Activated CD4-positive, alpha-beta memory T cell treated with anti-CD3 and anti-CD28 coated beads for 36 hours (primary cell): ENCODE measurements at places on chromosomes 6 and 20. TPM values are rescaled to one million over a fixed set of nuclear protein-coding genes. Genes with fewer than 3 reads are reported as not detected.

The MCHR2 gene
- total RNA-seq = not detected

The RARS2 gene
- total RNA-seq = 20.0 TPM

GRCh38 chr6:149414821-149415220, 14.8 kb downstream of the SUMO4 start:
- H3K4me1 ChIP-seq = peaks cover 19% of the 10 kb centered on the region
- H3K27me3 ChIP-seq = no peaks in the 10 kb centered on the region
- H3K36me3 ChIP-seq = peaks cover 32% of the 10 kb centered on the region
- H3K4me3 ChIP-seq = no peak overlapping the region
- no peak overlapping the region for H3K27ac ChIP-seq
- DNase-seq = no peak

DNA sequence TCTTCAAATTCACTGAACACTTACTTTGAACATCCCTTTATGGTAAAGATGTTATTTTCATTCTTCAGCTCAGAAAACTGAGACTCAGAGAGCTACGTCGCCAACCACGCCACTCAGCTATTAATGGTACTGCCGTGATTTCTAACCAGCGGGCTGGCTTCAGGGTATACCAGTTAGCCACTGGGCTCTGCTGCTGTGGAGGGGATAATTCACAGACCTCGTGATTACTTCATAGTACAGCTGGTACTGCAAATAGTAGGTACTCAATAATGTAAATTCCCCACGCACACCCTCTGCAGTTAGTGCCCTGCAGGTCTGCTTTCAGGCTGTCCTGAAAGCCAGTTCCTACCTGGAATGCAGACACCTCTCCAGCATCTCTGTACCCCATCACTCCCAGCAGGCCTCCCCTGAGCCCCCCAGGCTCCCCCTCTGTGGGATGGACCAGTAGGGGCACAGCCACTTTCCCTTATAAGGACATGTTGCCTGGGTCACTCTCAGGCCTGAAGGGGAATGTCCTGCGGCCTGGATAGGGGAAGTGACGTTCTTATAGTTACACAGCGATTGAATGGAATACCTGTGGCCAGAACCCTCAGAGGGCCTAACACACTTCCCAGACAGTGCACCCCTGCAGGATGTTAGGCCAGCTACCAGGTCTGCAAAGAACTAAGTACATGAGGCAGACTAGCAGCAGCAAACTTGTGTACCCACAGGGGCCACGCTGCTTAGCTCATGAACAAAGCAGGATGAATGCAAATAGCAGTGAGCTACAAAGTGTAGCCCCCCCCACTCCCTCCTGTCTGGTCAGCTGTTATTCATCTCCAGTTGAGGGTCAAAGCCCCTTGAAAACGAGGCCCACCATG, 1.3 kb upstream of the OCSTAMP start:
- no peak overlapping the region for H3K27ac ChIP-seq
- H3K4me1 ChIP-seq = peaks cover 28% of the 10 kb centered on the region
- H3K4me3 ChIP-seq = no peak overlapping the region
- H3K27me3 ChIP-seq = peaks cover 1% of the 10 kb centered on the region
- no peaks in the 10 kb centered on the region for H3K36me3 ChIP-seq
- no peak for DNase-seq

GRCh38 chr6:53634184-53634631, 31.3 kb downstream of the KLHL31 start:
- no peaks in the 10 kb centered on the region for H3K36me3 ChIP-seq
- H3K27ac ChIP-seq = no peak overlapping the region
- no peak overlapping the region for H3K4me3 ChIP-seq
- peaks cover 6% of the 10 kb centered on the region for H3K4me1 ChIP-seq

GRCh38 chr6:139037490-139037889, 8.9 kb downstream of the ABRACL start:
- no peak for DNase-seq
- H3K4me3 ChIP-seq = no peak overlapping the region
- peak overlapping the region; percentile 43 for H3K27ac ChIP-seq
- no peaks in the 10 kb centered on the region for H3K27me3 ChIP-seq

- H3K27ac ChIP-seq = no peak overlapping the region
- H3K36me3 ChIP-seq = no peaks in the 10 kb centered on the region
- peaks cover 1% of the 10 kb centered on the region for H3K27me3 ChIP-seq
- DNase-seq = no peak
These were observed 70.6 kb upstream of the DST start for GRCh38 chr6:56713254-56713672.

- H3K36me3 ChIP-seq = no peaks in the 10 kb centered on the region
- no peak overlapping the region for H3K27ac ChIP-seq
- peaks cover 26% of the 10 kb centered on the region for H3K27me3 ChIP-seq
- DNase-seq = no peak
- H3K4me1 ChIP-seq = no peaks in the 10 kb centered on the region
- no peak overlapping the region for H3K4me3 ChIP-seq
These were observed 141.6 kb downstream of the DHX35 start for GRCh38 chr20:39103732-39104131.

DNA sequence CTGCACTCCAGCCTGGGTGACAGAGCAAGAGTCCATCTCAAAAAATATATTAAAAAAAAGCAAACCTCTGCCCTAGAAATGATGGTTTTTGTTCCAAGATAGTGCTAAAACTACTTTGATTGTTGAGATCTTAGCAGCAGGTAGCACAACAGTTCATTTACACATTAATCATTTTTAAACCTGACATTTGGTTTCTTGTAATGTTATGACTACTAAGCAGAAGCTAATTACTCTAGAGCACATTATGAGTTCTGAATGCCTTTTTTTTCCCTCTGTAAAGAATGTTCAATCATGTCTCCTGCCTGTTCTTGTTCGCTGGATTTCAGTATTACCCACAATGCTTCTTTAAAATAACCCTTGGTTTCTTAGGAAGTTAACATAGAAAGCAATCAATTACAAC, 24.7 kb upstream of the PHF3 start:
- no peak overlapping the region for H3K27ac ChIP-seq
- H3K4me3 ChIP-seq = no peak overlapping the region
- no peak for DNase-seq
- peaks cover 3% of the 10 kb centered on the region for H3K27me3 ChIP-seq
- no peaks in the 10 kb centered on the region for H3K36me3 ChIP-seq

DNA sequence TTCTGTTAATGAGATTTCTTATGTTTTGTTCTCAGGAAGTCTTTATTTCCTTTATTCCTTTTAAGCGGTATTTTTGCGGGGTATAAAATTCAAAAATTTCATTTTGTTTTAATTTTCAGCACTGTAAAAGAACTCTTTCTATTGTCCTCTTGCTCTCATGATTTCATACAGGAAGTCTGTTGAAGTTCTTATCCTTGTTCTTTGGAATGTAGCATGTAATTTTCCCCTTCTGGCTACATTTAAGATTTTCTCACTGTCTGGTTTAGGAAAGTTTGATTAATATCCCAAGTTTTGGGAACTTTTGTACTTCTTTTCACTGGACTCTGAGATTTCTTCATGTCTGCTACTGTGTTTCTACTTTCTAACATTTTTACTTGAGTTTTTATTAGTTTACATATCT, 581.4 kb upstream of the GJE1 start:
- no peak overlapping the region for H3K27ac ChIP-seq
- H3K27me3 ChIP-seq = no peaks in the 10 kb centered on the region
- no peak overlapping the region for H3K4me3 ChIP-seq
- H3K4me1 ChIP-seq = peaks cover 12% of the 10 kb centered on the region
- peaks cover 3% of the 10 kb centered on the region for H3K36me3 ChIP-seq

DNA sequence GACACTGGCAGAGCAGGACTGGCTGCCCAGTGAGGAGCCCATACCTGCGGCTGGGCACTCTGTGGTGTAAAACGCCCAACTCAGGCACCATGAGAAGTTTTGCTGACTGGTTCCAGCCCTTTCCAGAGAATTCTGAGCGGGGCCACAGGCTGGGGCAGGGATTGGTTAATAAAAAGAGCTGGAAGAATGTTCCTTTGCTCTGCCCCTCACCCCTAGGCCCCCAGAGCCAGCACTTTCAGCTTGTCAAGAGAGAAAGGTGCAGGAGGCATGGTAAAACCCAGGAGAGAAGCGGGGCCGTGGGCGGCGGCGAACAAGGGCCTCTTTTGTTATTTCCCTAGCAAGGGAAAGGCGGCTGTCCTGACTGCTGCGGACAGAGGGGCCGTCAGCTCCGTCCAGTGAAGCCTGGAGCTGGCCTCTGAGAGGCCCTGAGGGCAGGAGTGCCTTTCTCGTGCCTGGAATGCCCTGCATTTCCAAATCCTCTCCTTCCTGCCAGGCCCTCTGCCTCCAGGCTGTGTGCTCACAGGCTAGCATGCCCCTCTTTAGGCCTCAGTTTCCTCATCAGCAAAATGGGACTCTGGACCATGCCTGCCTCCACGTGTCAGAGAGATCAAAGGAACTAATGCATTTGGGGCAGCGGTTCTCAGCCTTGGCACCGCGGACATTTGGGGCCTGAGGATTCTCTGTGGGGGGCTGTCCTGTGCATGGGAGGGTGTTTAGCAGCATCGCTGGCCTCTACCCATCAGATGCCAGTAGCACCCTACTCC, 12.9 kb downstream of the SLC13A3 start:
- H3K27ac ChIP-seq = no peak overlapping the region
- H3K4me1 ChIP-seq = no peaks in the 10 kb centered on the region
- no peaks in the 10 kb centered on the region for H3K36me3 ChIP-seq

- no peak overlapping the region for H3K27ac ChIP-seq
- H3K27me3 ChIP-seq = peaks cover 73% of the 10 kb centered on the region
- H3K36me3 ChIP-seq = no peaks in the 10 kb centered on the region
These were observed 4.8 kb upstream of the TUBB2B start for GRCh38 chr6:3232017-3232945.

DNA sequence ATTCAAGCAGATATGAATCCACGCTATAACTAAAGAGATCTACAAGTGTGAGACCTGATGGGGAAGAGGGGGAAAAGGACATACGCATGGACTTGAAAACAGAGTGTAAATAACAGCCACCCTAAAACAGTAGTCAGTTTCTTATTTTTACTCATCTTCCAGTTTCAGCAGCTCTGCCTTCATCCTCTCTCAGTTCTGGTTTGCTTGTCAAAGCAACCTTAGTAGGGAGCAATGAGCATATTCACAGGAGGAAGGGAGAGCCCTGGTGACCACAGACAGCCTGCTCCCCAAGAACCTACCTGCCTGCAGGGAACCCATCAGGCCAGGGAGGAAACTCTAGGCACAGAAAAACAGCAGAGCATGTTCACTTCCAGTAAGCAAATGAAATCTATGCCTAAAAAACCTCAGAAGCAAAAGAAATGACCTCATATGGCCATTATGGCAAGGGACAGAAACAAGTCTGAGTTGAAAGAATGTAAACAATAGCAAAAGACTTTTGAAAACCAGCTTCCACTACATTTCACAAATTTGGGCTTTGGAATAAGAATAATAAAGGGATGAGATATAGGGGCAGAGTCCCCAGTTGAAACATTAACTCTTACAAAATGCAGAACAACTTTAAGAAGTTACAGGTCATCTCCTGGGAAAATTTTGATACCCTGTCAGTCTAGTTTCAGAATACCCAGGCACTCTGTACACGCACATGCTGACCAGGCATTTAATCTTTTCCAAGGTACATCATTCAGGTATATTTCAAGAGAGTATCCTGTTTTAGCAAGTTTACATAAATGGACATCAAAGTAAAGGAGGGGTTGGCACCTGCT, 120.8 kb upstream of the BCLAF1 start:
- H3K4me3 ChIP-seq = no peak overlapping the region
- H3K36me3 ChIP-seq = no peaks in the 10 kb centered on the region
- no peak for DNase-seq
- H3K4me1 ChIP-seq = peaks cover 3% of the 10 kb centered on the region

DNA sequence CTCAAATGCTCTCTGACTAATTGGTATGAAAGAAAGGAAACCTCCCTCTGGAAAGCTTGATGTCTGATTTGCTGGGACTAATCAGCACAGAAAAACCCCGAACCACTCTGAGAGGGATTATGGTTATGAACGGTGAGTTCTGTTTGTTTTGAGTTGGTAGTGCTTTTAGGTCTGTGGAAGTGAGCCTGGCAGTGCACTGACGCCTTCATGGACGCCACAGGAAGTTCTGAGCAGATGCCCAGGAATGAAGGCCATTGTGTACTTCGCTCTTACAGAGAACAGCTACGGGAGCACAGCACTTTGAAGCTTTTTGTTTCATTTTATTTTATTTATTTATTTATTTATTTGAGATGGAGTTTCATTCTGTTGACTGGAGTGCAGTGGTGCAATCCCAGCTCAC, 754.1 kb downstream of the QKI start:
- no peaks in the 10 kb centered on the region for H3K36me3 ChIP-seq
- no peak for DNase-seq
- H3K4me1 ChIP-seq = no peaks in the 10 kb centered on the region
- H3K27me3 ChIP-seq = no peaks in the 10 kb centered on the region
- no peak overlapping the region for H3K27ac ChIP-seq
- no peak overlapping the region for H3K4me3 ChIP-seq

DNA sequence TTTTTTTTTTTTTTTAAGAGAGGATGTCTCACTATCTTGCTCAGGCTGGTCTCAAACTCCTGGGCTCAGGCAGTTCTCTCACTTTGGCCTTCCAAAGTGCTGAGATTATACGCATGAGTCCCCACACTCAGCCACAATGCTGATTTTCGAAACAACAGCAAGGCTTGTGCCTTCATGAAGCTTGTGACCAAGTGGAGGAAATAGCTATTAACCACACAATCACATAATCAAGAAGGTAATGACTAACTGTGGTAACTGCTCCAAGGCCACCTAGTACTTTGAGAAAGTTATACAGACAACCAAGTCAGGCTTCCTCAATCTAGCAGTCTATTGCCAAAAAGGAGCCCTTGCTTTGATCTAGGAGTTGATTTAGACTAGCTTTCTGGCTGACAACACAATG, 46.3 kb downstream of the SOD2 start:
- no peak overlapping the region for H3K4me3 ChIP-seq
- H3K27ac ChIP-seq = no peak overlapping the region
- DNase-seq = no peak
- H3K4me1 ChIP-seq = peaks cover 2% of the 10 kb centered on the region
- peaks cover under 1% of the 10 kb centered on the region for H3K36me3 ChIP-seq

DNA sequence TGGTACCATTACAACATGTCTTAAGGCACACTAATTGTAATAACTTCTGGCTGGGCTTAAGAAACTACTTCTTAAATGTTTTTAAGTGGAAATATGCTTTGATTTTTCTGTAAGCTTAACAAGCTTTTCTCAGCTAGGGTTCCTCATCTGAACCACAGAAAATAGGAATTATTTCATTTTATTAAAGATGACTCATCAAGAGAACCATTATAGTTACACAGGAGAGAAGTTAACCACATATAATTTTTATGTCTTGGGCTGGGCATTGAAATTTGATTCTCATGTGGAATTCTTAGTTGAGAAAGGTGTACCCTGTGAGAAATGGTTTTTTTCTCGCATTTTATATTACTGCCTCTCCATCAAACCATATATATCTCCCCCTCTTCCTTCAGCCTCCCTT, 75.1 kb downstream of the QKI start:
- no peaks in the 10 kb centered on the region for H3K27me3 ChIP-seq
- no peaks in the 10 kb centered on the region for H3K36me3 ChIP-seq
- DNase-seq = no peak
- no peak overlapping the region for H3K27ac ChIP-seq
- H3K4me3 ChIP-seq = no peak overlapping the region
- peaks cover 44% of the 10 kb centered on the region for H3K4me1 ChIP-seq

- no peak overlapping the region for H3K27ac ChIP-seq
- peaks cover 15% of the 10 kb centered on the region for H3K27me3 ChIP-seq
These were observed 48.2 kb upstream of the ZNFX1 start for GRCh38 chr20:49326026-49326425.
